ENCODE measurements at places on chromosomes 6 and 20.

DNA sequence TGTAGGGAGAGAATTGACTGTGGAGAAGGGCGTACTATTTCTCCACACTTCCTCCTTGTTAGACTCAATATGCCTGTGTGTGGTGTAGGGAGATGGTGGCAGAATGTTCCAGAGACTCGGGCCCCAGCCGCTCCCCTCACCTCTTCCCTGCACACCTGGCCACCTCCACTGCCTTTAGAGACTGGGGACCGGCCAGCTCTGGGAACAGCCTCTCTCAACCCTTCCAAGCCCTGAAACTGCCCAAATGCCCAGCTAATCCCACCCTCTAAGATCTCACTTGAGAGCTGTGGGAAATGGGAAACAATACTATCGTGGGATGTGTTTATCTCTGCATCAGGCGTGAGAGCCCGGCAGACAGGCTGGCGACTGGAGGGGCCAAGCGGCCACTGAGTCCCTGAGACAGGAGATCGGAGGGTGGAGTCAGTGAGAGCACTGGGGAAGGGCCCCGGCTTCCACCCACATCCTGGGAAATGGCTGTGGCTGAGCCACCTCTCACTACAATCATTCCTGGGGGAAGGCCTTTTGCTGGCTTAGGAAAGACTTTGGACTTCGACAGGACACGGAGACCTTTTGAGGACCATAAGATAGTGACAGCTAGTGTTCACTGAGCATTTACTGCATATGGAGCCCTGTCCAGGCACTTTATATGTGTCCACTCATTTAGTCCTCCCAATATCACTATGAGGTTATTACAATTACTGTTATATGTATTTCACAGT is 31.0 kb upstream of the MRPS18A start:
- no peak for DNase-seq

GRCh38 chr6:131199568-131200272 is 64.5 kb downstream of the AKAP7 start:
- peak; percentile 70 for DNase-seq

DNA sequence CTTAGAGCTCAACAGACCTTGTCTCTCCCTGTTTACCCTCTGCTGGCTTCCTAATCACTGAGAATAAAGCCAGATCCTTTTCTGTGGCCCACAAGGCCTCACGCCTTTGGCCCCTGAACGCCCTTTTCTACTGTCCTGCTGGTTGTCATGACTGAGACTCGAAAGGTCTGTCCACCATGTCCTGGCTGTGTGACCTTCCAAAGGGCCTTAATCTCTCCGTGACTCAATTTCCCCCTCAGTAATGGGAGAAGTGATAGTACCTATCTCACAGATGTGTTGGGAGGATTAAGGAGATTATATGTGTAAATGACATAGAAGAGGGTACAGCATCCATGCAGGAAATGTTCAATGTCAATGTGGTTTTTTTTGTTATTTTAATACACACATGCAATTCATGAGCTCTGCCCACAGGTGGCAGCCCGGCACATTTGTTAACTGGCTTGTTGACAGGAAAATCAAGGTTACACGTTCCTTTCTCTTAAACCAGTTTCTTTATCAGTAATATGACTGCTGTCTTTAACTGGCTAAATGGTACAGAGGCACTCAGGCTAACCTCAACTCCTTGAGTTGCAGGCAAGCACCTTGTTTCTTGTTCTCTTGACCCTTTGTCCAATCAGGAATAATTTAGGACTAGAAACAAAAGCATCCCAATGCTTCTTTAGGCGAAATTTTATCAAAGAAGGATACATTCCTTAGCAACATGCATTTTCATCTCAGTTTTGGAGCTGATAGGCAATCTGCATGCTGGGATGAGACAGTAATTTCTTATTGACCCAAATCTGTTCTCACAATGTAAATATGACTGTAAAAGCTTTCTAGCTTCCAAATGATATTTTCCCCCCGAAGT is 16.6 kb downstream of the SLC22A1 start:
- DNase-seq: peak; percentile 64

DNA sequence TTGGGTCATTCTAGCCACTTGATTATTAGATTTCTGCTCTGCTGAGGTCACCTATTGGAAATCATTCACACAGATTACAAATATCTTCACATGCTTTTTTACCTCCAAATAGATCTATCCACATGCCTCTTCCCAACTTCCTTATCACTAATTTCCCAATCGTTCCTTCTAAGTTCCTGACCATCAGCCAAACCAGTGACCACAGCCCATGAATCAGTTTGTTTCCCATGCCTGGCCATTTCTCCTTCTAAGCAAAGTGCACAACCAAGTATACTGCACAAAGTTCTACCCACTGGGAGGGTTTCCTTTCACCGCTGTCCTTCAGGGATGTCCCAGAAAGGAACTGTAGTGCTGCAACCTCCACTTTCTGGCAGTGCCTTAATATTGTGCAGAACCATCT is 140.5 kb upstream of the SYNDIG1 start:
- no peak for DNase-seq

- DNase-seq: peak; percentile 80
Measured at GRCh38 chr6:41027799-41028560, 11.0 kb downstream of the UNC5CL start.

All from activated naive CD4-positive, alpha-beta T cell treated with Interleukin-2 at 50 U/mL for 16 hours (primary cell).